ENCODE measurements at places on chromosomes 11 and 22. TPM values are rescaled to one million over a fixed set of nuclear protein-coding genes. Genes with fewer than 3 reads are reported as not detected.

SOX6 gene
- 3.2 TPM for total RNA-seq

CELSR1 gene
- total RNA-seq: 2.7 TPM

GPHA2 gene
- total RNA-seq: not detected

CDC42BPG gene
- total RNA-seq: 0.29 TPM

SMIM35 gene
- not detected for total RNA-seq

KMT2A gene
- total RNA-seq: 49.5 TPM

TCF20 gene
- 35.1 TPM for total RNA-seq

C11orf65 gene
- total RNA-seq: 1.1 TPM

GGTLC3 gene
- total RNA-seq: not detected

DNA sequence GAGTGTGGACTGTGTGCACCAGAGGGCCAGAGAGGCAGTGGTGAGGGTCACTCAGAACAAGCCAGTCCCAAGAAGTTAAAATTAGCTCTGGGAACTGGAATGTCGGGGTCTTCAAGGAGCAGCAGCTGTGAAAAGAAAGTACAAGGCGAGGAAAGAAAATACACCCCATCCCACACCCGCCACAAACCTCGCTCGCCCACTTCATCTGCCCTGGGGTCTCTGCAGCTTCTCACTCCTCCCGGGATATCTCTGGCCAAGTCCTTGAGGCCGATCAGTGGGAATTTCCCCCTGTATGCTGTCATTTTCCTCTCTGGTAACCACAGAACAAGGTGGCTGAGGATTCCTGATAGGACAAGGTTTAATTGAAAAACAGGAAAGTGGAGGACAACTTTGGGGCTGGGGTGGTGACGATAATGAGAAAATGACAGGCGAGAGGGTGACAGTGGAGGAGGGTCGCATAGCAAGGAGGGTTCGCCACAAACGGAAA, 36.3 kb upstream of the TIMP3 start:
- no peak for DNase-seq

DNA sequence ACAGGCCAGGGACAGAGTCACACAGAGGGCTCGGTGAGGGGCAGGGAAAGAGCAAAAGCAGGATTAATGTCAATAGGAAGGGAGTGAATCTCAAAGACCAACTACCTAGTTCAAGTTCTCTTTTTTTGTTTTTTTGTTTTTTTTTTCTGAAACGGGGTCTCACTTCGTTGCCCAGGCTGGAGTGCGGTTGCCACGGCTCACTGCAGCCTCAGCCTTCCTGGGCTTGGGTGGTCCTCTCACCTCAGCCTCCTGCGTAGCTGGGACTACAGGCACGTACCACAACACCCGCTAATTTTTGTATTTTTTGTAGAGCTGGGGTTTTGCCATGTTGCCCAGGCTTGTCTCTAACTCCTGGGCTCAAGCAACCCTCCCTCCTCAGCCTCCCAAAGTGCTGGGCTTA, 9.7 kb upstream of the BCL9L start:
- no peak for DNase-seq

- DNase-seq: no peak
Measured at GRCh38 chr11:102012946-102013345, 34.3 kb upstream of the CFAP300 start.

GRCh38 chr22:49953680-49954344, 6.8 kb upstream of the PIM3 start:
- DNase-seq: no peak

- DNase-seq: peak; percentile 66
Measured at GRCh38 chr11:31826536-31827438, 15.7 kb upstream of the PAX6 start.

DNA sequence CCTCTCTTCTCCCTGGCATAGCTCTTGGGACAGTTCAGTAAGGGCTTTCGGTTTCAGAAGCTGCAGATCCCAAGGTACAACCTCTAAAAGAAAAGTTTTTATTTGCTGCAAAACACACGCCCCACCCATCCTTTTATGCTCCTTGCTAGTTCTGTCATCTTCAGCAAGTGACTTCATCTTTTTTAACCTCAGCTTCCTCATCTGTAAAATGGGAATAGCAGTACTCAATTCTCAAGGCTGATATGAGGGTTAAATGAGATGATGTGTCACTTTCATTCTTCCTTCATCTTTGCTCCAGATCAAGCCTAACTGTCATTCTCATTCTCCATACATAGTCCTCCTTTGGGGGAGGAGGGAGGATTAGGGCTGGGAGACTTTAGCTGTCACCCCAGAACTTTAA, 90.0 kb upstream of the ALX4 start:
- no peak for DNase-seq

GRCh38 chr22:28442711-28443525, 236.7 kb downstream of the TTC28 start:
- peak; percentile 79 for DNase-seq

DNA sequence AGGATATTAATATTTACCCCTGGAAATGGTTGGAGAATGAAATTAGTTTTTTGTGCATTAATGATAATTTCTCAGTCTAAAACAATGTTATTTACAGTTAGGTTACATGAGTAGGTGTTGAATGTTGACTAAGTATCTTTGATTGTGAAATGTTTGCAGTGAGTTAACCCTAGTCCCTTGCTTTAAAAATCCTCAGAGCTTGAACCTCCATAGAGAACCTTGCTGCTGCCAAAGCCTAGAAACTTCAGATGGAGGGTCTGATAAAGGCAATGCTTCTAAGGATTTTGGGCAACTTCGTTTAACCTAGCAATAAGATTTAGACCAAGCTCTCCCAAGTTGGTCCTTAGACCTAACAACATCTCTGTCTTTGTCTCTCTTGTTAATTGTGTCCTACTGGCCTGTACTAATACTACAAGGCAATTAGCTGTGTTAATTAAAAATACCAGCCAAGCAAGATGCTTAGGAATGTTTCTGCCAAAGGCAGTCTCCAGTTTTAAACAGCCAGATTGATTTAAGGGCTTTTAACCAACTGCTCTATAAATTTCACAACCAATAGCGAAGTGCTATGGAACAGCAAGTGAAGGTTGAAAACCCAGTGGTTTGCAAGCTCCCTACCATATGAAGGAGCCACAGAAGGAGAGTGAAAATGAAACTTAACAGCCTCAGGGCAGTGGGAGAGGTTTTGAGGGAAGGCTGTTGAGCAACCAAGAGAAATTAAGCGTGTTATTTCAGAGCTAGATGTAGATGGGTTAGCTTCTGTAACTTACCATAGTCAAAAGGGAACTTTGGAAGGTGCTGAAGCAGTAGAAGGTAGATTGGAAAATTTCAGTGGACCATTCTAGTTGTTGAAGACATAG, 295.9 kb upstream of the ANO5 start:
- DNase-seq: no peak

- no peak for DNase-seq
Measured at GRCh38 chr11:43919852-43920597, 22.4 kb upstream of the C11orf96 start.

- no peak for DNase-seq
Measured at GRCh38 chr11:996681-997080, 39.8 kb downstream of the MUC6 start.

GRCh38 chr11:44407211-44407996, 97.5 kb upstream of the ALX4 start:
- no peak for DNase-seq

DNA sequence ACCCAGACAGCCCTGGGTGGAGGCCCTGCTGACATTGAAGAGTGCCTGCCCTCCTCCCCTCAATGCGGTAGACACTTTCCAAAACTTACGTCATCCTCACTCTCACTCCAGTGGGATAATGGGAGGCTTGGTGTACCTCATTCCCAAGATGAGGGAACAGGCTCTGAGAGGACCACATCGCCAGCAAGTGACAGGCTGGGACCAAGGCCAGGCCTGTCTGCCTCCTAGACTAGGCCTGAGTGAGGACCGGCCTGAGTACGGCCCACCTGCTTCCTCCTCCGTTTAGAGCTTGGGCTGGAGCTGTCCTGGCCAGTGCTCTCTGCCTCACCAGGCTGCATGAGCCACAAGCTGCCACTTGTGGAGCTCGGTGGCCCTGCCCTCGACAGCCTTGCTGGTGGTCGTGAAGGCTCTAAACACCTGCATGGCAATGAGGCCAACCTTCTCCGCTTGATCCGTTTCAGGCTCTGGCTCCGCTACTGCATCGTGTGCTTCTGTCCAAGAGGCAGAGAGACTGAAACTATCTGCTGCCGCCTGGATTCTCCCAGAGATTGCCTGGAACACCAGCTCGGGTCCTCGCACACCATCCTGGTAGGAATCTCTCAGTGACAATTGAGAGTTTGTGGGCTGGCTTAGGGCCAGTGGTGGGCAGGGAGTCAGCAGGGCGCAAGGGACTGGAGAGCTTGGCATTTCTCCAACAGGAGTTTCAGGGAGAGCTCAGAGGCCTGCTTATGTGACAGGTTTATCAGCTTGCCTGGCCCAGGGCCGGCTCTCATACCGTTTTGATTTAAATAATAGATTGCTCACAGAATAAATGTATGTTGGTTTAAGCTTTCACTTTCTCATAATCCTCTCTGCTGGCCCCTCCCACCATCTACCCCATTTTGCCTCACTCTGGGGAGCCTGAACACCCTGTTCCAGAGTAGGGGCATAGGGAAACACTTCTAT, 9.4 kb downstream of the LRRC75B start:
- DNase-seq: peak; percentile 81

DNA sequence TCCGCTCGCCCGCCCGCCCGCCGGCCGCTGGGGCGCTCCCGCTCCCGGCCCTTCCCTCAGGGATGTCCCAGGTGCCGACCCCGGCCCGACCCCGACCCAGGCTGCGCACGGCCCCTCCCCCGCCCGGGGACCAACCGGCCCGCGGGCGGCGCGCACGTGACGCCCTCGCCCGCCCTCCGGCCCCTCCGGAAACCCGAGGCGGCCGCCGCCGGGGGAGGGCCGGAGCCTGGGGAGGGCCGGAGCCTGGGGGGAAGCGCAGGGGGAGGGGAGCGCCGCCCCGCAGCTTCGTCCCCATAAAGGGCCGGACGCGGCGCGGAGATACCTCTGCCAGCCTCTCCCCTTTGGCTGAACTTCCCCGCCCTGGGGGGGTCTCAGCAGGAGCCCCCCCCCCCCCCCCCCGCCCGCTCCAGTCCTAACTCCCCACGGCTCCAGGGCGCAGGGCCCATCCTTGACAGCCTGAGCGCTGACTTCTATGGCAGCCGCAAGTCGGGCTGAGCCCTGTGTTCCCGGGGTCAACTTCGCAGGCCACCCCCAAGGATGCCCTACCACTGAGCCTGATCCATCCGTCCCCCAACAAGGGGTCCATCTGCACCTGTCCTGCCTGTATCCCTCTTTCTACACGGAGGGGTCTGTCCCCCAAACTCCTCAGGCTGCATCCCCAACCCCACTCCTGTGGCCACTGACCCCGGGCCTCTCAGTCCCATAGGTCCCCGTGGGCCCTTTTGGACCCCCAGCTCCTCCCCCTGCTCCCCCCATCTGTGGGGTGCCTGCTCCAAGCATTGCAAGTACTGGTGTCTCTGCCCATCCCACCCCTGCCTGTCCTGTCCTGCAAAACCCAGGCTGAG, at the start of gene MAPK12:
Gene MAPK12 (minus strand): TSS at position 69 of the 845 bp plus-strand sequence. CDS start 174 bp downstream, outside the sequence.
- DNase-seq: peak; percentile 98

DNA sequence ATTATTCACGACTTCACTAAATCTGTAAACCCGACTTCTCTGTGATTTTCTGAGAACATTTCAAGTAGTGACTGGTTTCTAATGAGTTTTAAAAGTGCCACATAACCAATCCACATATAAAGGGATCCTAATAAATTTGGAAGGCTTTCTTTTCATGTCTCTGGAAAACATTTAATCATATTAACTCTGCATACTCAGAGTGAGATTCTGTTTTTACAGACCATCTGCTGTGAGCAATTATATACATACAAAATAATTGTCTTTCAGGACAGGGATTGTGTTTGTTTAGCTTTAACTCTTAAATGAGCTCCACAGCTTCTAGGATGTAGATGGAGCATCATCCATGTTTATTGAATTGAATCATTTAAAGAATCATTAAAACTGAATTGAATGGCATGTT, 65.1 kb downstream of the PRMT3 start:
- DNase-seq: no peak

- DNase-seq: no peak
Measured at GRCh38 chr11:107505647-107506225, 48.1 kb upstream of the CWF19L2 start.

DNA sequence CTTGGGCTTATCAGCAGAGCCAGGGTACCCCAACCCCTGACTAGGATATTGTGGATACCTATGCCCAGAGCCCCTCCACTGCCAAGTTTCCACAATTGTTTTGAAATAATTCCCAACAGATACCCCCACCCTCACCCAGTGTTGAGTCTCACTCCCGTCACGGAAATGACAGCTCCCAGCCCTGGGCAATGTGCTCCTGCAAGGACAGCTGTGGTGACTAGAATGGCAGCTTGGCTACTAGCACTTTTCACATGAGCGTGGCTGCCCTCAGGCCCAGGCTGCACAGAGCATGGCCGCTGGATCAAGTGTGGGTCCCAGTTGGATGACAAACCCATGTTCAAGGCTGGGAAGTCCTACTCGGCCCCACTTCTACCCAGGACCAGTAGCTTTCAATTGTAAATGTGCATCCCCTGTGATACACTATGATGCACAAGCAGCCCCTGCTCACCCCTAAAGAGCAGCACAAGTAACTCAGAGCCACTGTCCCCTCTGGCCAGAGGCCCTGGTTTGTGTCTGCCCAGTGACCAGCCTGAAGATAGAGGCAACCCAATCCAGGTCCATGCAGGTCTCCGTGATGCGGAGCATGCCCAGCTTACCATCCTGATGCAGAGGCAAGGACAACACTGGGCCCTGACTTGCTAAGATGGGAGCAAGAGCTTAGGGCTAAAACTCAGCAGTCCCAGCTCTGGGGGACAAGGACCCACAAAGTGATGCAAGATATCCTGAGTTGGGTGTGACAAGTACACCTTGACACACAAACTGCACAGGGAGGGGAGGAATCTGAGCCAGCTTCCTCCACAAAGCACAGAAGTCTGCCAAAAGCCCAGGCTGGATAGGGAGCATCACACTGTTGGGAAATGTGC, 13.2 kb downstream of the KCNQ1OT1 start:
- no peak for DNase-seq

Measured in osteoblast (primary cell).